Calu3 (cell line): ENCODE measurements at places on chromosomes 1 and 21.

- DNase-seq = no peak
These were observed 57.9 kb upstream of the PRKACB start for GRCh38 chr1:84086189-84086588.

DNA sequence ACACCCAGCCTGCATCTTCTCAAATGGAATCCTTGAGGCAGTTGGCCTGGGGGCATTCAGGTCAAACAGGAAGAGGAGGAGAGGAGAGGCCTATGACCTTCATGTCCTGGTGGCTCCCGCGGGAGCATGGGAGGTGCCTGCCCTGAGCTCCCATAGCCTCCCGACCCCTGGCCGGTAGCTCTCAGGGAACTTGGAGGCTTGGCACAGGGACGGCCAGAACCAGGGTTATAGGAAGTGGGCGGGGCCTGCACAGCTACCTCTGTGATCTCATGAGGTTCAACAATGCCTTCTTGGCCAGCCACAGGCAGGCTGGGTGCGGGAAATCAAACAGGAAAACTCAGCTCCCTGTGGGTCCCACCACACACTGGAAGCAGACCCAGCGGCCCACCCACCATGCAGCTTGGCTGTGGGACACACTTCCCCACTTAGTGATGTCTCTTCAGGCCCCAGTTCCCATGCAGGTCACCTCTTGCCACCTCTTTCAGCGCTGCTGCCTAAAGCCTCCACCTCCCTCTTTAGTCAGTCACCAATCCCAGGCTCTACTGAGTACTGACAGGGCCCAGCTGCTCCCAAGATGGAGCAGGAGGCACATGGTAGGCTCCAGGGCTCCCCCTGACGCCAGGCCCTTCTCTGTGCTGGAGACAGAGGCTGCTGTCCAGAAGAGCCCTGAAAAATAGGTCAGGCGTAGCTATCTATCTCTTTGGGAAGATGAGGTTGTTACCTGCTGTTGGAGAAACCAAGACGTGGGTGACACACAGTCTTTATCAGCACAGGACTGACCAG is at the start of gene SLFNL1:
SLFNL1 (minus strand) TSS at position 200 of the 783 bp plus-strand sequence. CDS start 1,065 bp downstream, outside the sequence.
- DNase-seq = no peak

DNA sequence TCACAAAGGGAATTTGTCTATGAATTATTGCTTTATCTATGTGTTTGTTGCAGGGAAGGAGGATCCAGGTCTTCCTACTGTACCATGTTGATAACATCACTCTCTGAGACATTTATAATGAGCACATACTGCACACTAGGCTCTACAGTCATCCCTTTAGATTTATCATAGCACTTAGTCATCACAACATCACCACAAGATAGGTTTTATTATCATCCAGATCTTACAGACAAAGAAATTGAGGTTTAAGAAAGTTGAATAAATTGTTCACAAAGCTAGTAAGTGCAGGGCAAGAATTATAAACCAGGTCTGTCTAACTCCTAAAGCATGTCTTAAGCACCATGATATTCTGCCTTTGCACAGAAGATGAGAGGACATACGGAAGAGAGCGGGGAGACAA is 121.1 kb upstream of the ST6GALNAC5 start:
- no peak for DNase-seq

DNA sequence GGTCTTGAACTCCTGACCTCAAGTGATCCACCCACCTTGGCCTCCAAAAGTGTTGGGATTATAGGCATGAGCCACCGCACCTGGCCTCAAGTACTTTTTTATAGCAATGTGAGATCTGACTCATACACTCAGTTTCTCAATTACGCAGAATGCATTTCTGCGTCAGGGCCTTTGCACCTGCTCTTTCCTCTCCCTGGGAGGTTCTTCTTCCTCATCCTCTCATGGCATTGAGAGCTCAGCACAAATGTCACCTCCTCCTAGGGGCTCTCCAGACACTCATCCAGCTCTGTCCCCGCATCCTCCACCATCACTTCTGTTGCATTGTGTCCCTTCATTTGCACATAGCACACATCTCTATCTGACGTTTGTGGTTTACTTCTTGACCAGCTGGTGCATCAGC is 418.8 kb downstream of the PTPRU start:
- no peak for DNase-seq

DNA sequence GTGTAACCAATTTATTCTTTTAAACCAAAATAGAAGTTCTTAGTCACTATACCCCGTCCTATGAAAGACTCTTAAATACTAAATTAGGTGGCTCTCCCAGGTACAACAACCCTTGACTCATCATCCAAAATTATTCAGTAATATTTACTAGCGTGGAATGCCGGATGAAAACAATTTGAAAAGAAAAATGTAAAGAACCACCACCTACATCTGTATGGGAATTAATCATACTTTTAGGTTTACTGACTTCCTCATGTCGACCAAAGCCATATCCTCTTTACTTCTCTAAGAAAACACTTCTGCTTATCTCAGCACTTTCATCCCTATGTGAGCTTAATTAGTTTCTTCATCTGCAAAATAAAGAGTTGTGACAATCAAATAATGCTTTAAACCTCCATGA is 139.6 kb downstream of the AKT3 start:
- no peak for DNase-seq

GRCh38 chr1:202010180-202011015 is at the start of gene ELF3:
Gene ELF3 (plus strand): TSS chr1:202010587. CDS start chr1:202011137, 550 bp downstream.
- DNase-seq = peak; percentile 98
